ENCODE measurements at places on chromosomes 7 and 10. TPM values are rescaled to one million over a fixed set of nuclear protein-coding genes. Genes with fewer than 3 reads are reported as not detected.
A peak's percentile ranks its signal among the peaks of the same experiment; 100 is the strongest.

DNA sequence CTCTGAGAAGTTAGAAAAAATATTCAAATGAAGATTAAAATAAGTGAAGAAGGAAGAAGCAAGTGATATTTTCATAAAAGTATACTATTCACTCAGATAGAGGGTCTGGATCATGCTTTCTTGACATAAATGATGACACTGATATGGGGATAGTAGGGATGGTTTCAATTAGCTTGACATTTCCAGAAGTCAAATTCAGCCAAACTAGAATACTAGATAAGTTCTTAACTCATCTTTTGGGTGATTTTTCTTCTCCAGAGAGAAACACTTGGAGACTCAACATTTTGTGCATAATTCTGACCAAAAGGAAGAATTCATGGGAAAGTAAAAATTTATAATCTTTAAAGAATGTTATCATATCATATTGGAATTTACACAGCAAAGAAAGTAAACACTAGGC lies 152.0 kb upstream of the LRGUK start:
- no peaks in the 10 kb centered on the region for H3K36me3 ChIP-seq
- no peak overlapping the region for H3K27ac ChIP-seq
- H3K4me1 ChIP-seq, result no peaks in the 10 kb centered on the region
- no peak for DNase-seq

GRCh38 chr10:77410523-77410922 lies 227.1 kb downstream of the KCNMA1 start:
- DNase-seq, result no peak
- H3K4me3 ChIP-seq, result no peak overlapping the region
- no peaks in the 10 kb centered on the region for H3K36me3 ChIP-seq
- no peak overlapping the region for H3K27ac ChIP-seq
- no peaks in the 10 kb centered on the region for H3K4me1 ChIP-seq

GRCh38 chr7:93046641-93047040 lies 71.1 kb downstream of the SAMD9 start:
- H3K4me1 ChIP-seq, result no peaks in the 10 kb centered on the region
- no peak overlapping the region for H3K27ac ChIP-seq
- no peaks in the 10 kb centered on the region for H3K36me3 ChIP-seq
- no peak overlapping the region for H3K4me3 ChIP-seq
- H3K27me3 ChIP-seq, result no peaks in the 10 kb centered on the region

DNA sequence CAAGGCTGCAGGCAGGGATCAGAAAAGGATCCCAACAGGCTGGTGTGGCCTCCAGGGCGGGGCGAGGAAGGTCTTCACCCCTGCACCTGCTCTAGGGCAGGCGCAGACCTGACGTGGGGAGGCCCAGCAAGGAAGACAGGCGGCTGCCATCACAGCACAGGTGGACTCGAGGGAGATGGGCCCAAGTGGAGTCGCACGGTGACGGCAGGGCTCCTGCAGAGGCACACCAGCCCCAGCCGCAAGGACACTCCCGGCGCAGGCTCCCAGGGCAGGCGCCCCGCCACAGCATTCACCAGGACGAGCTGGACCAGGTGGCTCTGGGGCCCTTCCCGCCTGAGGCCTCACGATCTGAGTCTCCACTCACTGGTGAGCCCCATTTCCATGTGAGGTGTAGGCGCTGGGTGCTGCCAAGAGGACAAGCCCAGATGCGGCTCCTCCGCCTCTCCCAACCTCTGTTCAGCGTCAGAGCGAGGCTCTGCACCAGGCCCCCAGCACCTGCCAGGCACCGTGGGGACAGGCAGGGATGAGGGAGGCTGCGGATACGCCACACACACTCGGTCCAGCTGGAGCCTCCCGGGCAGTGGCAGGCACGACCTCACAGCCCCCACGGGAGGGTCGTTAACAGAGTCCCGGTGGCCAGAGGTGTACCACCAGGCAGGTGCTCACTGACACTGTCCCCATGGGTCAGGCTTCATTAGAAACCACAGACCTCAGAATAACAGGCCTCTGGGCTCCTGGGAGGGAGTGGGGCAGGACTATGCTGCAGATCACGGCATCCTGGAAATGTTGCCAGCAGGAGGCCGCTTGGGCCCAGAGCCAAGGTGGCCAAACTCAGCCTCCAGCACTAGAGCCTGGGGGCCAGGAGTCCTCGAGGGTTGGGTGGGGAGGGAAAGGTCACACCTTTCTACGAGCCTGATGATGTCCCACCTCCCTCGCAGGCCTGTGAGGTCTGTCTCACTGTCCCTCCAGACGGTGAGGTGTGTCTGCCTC lies 111.6 kb downstream of the MAD1L1 start:
- peaks cover 21% of the 10 kb centered on the region for H3K4me1 ChIP-seq
- no peaks in the 10 kb centered on the region for H3K27me3 ChIP-seq
- no peak overlapping the region for H3K4me3 ChIP-seq
- peak; percentile 40 for DNase-seq
- H3K36me3 ChIP-seq, result no peaks in the 10 kb centered on the region

DNA sequence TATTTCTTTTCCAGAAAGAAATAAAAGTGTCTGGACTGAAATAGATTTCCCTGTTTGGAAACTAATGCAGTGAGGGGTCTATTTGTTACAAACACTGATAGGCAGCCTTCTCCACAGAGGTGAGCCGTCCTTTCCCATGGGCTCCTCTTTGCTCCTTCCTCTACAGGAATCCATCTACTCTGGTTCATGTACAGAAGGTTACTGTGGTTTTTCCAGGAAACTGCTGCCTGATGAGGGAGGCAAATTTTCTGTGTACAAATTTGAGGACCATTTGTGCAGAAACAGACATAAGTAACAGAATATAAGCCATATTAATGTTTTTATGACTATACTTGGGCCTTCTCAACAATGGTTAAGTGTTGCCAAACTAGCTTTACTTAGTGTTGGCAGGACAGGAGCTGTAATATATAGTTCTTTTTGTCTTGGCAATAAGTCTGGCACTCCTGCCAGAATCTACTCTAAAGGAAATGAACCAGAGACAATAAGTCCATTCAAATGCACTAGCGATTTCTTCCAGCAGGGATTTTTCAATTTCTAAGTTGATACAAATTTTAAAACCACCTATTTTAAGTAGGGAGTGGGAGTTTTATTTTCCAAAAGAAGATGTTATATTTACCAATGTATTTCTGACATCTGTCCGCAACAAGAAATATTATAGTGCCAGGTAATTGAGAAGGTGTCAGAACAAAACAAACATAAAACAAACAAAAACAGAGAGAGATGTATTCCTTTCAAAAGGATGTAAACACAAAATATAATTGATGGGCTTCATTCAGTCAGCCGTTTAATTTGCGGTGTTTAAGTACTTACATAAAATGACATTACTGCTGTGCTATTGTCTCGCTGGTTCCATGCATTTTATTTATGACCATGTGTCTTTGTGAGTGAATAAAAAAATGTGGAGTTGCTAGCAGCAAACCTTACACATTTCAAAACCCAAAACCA lies 91.0 kb upstream of the NFE2L3 start:
- peak; percentile 15 for DNase-seq
- H3K36me3 ChIP-seq, result no peaks in the 10 kb centered on the region
- H3K4me1 ChIP-seq, result peaks cover 2% of the 10 kb centered on the region
- H3K27me3 ChIP-seq, result no peaks in the 10 kb centered on the region

DNA sequence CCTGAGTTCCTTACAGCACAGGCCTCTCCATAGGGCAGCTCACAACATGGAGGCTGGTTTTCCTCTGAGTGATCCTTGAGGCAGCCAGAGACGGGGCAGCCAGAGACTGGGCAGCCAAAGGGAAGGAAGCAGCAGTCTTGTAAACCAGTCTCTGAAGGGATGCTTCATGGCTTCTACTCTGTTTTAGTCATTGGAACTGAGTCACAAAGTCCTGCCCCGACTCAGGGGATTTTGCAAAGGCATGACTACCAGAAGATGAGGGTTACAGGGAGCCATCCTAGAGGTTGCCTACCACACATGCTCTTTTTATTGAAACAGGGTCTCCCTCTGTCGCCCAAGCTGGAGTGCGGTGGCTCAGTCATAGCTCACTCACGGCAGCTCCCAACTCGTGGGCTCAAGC lies 44.4 kb upstream of the COMMD3 start:
- DNase-seq, result no peak
- H3K4me1 ChIP-seq, result no peaks in the 10 kb centered on the region
- no peak overlapping the region for H3K27ac ChIP-seq
- no peak overlapping the region for H3K4me3 ChIP-seq
- no peaks in the 10 kb centered on the region for H3K36me3 ChIP-seq
- no peaks in the 10 kb centered on the region for H3K27me3 ChIP-seq

DNA sequence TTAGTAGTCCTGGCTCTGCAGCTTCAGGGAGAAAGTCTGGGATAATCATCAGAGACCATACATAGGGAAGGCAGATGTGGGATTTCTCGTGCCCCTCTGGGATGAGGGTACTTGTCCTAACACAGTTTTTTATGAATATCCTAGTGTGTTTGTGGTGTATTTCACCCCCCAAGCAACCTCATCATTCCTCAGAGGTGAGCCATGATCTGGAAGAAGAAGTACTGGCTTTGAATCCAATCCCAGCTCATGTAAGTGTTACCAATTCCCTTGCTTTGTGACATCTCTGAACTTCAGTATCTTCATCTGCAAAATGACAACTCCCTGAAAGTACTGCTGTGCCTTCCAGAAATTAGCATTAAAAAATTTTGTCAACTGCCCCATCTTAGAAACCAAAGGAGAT lies 347.5 kb upstream of the ZMIZ1 start:
- no peak overlapping the region for H3K4me3 ChIP-seq
- DNase-seq, result no peak
- H3K4me1 ChIP-seq, result peaks cover 6% of the 10 kb centered on the region
- no peaks in the 10 kb centered on the region for H3K27me3 ChIP-seq
- no peaks in the 10 kb centered on the region for H3K36me3 ChIP-seq

DNA sequence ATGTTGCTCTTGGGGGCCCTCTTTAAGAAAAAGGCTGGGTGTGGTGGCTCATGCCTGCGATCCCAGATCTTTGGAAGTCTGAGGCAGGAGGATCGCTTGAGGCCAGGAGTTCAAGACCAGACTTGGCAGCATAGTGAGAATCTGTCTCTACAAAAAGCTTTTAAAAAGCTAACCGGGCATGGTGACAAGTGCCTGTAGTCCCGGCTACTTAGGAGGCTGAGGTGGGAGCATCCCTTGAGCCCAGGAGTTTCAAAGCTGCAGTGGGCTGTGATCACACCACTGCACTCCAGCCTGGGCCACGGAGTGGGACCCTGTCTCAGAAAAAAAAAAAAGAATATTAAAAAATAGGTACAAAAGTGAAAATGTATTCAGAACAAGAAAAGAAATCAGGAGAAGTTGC lies 38.1 kb upstream of the SLC39A12 start:
- H3K27me3 ChIP-seq, result no peaks in the 10 kb centered on the region
- H3K27ac ChIP-seq, result no peak overlapping the region
- no peaks in the 10 kb centered on the region for H3K36me3 ChIP-seq
- no peak for DNase-seq
- no peaks in the 10 kb centered on the region for H3K4me1 ChIP-seq

DNA sequence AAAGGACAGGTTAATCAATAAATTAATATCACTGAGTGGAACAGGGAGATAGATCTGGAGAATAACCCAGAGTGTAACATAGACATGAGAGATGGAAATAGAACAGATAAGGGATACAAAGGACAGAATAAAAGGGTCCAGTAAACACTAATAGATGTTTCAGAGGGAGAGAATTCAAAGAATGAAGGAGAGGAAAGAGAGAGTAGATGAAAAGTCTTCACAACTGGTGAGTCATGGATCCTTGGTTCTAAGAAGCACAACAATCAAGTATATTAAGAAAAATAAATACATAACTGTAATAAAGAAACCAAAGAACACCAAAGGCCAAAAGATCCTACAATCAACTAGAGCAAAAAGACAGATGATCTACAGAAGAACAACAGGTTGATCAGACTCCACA lies 66.3 kb downstream of the BEND7 start:
- no peak for DNase-seq
- no peak overlapping the region for H3K27ac ChIP-seq
- no peak overlapping the region for H3K4me3 ChIP-seq

GRCh38 chr7:36600869-36601530 lies 123.3 kb downstream of the AOAH start:
- no peaks in the 10 kb centered on the region for H3K27me3 ChIP-seq
- H3K27ac ChIP-seq, result no peak overlapping the region
- no peaks in the 10 kb centered on the region for H3K4me1 ChIP-seq
- no peak for DNase-seq

DNA sequence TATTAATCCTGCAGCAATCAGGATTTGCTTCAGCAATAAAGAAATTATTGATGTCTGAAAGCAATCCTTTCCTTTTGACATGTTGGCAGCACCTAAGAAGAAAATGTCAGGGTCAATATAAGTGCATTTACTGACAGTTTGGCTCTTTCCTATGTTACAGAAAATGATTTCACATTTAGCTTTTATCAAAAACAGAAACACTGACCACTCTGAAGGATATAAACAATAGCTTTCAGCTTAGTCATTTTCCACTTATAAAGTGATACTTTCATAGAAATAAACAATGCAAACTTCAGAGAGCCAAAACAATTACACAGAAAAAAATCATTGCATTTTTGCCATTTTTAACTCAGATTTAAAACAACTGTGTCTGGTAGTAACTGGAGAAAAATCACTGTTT lies 325.6 kb upstream of the KAT6B start:
- H3K4me1 ChIP-seq, result peaks cover 17% of the 10 kb centered on the region
- DNase-seq, result no peak
- H3K36me3 ChIP-seq, result no peaks in the 10 kb centered on the region
- H3K27me3 ChIP-seq, result no peaks in the 10 kb centered on the region

GRCh38 chr10:130459851-130460490 lies 323.8 kb downstream of the GLRX3 start:
- H3K36me3 ChIP-seq, result no peaks in the 10 kb centered on the region
- H3K27ac ChIP-seq, result no peak overlapping the region
- H3K4me1 ChIP-seq, result no peaks in the 10 kb centered on the region
- no peak overlapping the region for H3K4me3 ChIP-seq
- no peaks in the 10 kb centered on the region for H3K27me3 ChIP-seq
- no peak for DNase-seq

GRCh38 chr7:92520024-92520423 lies 8.3 kb downstream of the PEX1 start:
- no peak overlapping the region for H3K4me3 ChIP-seq
- no peaks in the 10 kb centered on the region for H3K4me1 ChIP-seq
- H3K27me3 ChIP-seq, result no peaks in the 10 kb centered on the region
- H3K27ac ChIP-seq, result no peak overlapping the region
- H3K36me3 ChIP-seq, result peaks cover 8% of the 10 kb centered on the region
- DNase-seq, result peak; percentile 11

Gene UTF1
- not detected for total RNA-seq

Gene TMEM243
- total RNA-seq, result 79.6 TPM

Gene DDC
- total RNA-seq, result 3.1 TPM

Gene KIF11
- 1.3 TPM for total RNA-seq

Gene PIK3AP1
- 36.8 TPM for total RNA-seq
